Purkinje cell (primary cell): ENCODE measurements at places on chromosomes 4 and X. TPM values are rescaled to one million over a fixed set of nuclear protein-coding genes. Genes with fewer than 3 reads are reported as not detected.

The GPR173 gene
- 0.43 and 0.81 TPM in 2 replicates for polyA plus RNA-seq

The FATE1 gene
- not detected in 2 replicates for polyA plus RNA-seq

The LRIT3 gene
- 0.08 and 0.54 TPM in 2 replicates for polyA plus RNA-seq

The RRH gene
- 0.38 and 0.89 TPM in 2 replicates for polyA plus RNA-seq

The MAGEB5 gene
- not detected in 2 replicates for polyA plus RNA-seq

The IRS4 gene
- polyA plus RNA-seq: not detected in 2 replicates

The HTR2C gene
- 0.36 TPM in 1 of 2 replicates, not detected in the other for polyA plus RNA-seq

The AR gene
- 3.1 and 4.4 TPM in 2 replicates for polyA plus RNA-seq

The DLG3 gene
- polyA plus RNA-seq: 5.3 and 8.9 TPM in 2 replicates

The ZMAT1 gene
- polyA plus RNA-seq: 13.2 and 17.6 TPM in 2 replicates

The UGT2B10 gene
- not detected in 2 replicates for polyA plus RNA-seq

The TBX22 gene
- not detected in 2 replicates for polyA plus RNA-seq

The STATH gene
- not detected in 2 replicates for polyA plus RNA-seq

The GPR50 gene
- not detected in 2 replicates for polyA plus RNA-seq

The PCSK1N gene
- polyA plus RNA-seq: 12.2 and 25.7 TPM in 2 replicates

The ARSD gene
- polyA plus RNA-seq: 1.5 and 7.0 TPM in 2 replicates

The HHIP gene
- 1.1 and 2.2 TPM in 2 replicates for polyA plus RNA-seq

The UGT2A1 gene
- polyA plus RNA-seq: not detected in 2 replicates

The RAB41 gene
- polyA plus RNA-seq: 0.69 TPM in 1 of 2 replicates, not detected in the other

The RASL11B gene
- 1.4 and 12.6 TPM in 2 replicates for polyA plus RNA-seq

The PDLIM3 gene
- 21.9 and 24.5 TPM in 2 replicates for polyA plus RNA-seq

The CENPE gene
- 0.56 and 1.3 TPM in 2 replicates for polyA plus RNA-seq

The PABPC4L gene
- polyA plus RNA-seq: 0.17 TPM in 1 of 2 replicates, not detected in the other

The DOCK11 gene
- 2.0 TPM in 1 of 2 replicates, not detected in the other for polyA plus RNA-seq

The SERPINA7 gene
- polyA plus RNA-seq: not detected in 2 replicates

The DUX4 gene
- polyA plus RNA-seq: not detected in 2 replicates

The HS3ST1 gene
- polyA plus RNA-seq: 2.4 and 6.5 TPM in 2 replicates

The COL4A6 gene
- 0.26 TPM in 1 of 2 replicates, not detected in the other for polyA plus RNA-seq

The CNOT6L gene
- polyA plus RNA-seq: 6.2 and 6.4 TPM in 2 replicates

The ASB12 gene
- not detected in 2 replicates for polyA plus RNA-seq

The IL13RA1 gene
- 0.48 and 1.7 TPM in 2 replicates for polyA plus RNA-seq

The NSG1 gene
- polyA plus RNA-seq: 1,066 and 1,375 TPM in 2 replicates

The KLHL34 gene
- 1.1 and 1.3 TPM in 2 replicates for polyA plus RNA-seq

The MTMR8 gene
- polyA plus RNA-seq: 0.15 TPM in 1 of 2 replicates, not detected in the other

The FAM156A gene
- 6.3 and 16.2 TPM in 2 replicates for polyA plus RNA-seq

The UGT2B15 gene
- not detected in 2 replicates for polyA plus RNA-seq

The PDLIM5 gene
- polyA plus RNA-seq: 13.1 and 17.6 TPM in 2 replicates

The FAM184B gene
- 2.3 and 3.1 TPM in 2 replicates for polyA plus RNA-seq

The SPARCL1 gene
- polyA plus RNA-seq: 209 and 469 TPM in 2 replicates

The NWD2 gene
- 21.9 and 25.4 TPM in 2 replicates for polyA plus RNA-seq

The LONRF3 gene
- 0.99 and 1.3 TPM in 2 replicates for polyA plus RNA-seq
